ENCODE measurements at places on chromosomes 1 and 21. TPM values are rescaled to one million over a fixed set of nuclear protein-coding genes. Genes with fewer than 3 reads are reported as not detected.
A peak's percentile ranks its signal among the peaks of the same experiment; 100 is the strongest.

LCE1C gene
- total RNA-seq = not detected

SLC5A9 gene
- total RNA-seq = 0.16 TPM

NCAM2 gene
- total RNA-seq = 20.1 TPM

SIK1 gene
- total RNA-seq = 27.1 TPM

GRCh38 chr21:21137986-21138385 lies 139.8 kb downstream of the NCAM2 start:
- no peak for DNase-seq

- DNase-seq = no peak
Measured at GRCh38 chr1:221093903-221094791, 214.9 kb downstream of the HLX start.

DNA sequence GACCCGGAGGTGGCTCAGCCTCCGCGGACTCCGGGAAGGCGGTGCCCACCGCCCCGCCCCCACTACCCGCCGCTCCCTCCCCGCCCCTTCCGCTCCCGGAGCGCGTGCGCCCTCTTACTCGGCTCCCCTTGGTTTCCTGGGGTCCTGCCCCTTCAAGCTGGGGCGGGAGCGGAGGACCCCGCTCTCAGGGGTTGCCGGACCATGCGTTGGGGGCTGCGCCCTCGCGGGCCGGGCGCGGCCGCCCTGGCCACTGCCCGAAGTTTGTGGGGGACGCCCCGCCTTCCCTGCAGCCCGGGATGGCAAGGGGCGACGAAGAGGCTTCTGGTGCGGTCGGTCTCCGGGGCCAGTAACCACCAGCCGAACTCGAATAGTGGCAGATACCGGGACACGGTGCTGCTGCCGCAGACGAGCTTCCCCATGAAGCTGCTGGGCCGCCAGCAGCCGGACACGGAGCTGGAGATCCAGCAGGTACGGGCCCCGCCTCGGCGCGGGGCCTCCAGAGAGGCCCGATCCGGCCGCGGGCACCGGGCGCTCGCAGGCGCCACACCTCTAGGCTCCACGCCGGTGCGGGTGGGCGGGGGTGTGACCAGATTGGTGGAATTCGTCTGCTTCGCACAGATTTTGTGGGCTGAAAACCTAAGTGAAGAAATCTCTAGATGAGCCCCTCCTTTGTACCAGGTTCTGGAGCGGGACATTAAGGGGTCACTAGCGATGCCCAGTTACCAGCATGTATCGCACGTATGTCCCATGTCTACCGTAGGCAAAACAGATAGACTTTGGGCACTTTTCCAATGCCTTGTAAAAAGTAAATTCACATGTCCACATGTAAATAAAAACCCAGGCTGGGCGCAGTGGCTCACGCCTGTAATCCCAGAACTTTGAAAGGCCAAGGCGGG lies at the start of gene IARS2:
TSS of gene IARS2 (plus strand) at position 117 of the 896 bp plus-strand sequence. CDS start at position 202, 85 bp downstream.
- DNase-seq = peak; percentile 62

Measured in urinary bladder (tissue), 4 donors.